ENCODE measurements at places on chromosomes 11 and 22.

DNA sequence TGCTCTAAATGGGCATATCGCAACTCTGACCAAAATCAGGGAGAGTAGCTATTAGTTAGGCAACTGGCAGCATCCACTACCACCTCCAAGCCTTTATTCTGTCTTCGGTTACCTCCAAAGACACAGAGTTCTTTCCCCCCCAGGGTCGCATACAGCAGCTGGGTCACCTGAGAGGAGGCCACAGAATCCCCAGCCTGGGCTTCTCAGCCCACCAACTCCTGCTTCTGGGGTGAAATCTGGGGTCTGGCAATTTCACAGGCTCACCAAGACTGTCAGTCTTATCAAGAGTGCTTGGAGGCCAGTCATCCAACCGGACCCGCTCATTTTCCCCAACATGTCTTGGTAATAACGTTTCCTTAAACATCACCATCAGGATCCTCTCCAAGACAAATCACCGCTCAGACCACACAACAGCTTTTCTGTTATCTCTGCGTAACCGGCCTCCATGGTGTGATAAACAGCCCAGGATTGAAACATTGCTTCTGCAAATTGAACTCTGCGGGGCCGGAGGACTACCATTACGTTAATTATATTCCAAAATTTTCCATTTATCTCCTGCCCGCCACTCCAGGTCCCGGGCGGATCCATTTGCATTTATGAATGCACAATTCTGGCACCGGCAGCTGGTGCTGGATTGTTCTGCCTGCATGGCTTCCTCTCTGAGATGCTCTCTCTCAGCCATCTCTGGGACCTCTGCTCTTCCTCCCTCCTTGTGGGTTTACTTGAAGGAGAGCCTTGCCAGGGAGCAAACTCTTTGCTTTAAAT lies 35.6 kb downstream of the RTL6 start:
- no peak for DNase-seq
- no peaks in the 10 kb centered on the region for H3K27me3 ChIP-seq
- H3K36me3 ChIP-seq, result no peaks in the 10 kb centered on the region
- no peak overlapping the region for H3K27ac ChIP-seq

DNA sequence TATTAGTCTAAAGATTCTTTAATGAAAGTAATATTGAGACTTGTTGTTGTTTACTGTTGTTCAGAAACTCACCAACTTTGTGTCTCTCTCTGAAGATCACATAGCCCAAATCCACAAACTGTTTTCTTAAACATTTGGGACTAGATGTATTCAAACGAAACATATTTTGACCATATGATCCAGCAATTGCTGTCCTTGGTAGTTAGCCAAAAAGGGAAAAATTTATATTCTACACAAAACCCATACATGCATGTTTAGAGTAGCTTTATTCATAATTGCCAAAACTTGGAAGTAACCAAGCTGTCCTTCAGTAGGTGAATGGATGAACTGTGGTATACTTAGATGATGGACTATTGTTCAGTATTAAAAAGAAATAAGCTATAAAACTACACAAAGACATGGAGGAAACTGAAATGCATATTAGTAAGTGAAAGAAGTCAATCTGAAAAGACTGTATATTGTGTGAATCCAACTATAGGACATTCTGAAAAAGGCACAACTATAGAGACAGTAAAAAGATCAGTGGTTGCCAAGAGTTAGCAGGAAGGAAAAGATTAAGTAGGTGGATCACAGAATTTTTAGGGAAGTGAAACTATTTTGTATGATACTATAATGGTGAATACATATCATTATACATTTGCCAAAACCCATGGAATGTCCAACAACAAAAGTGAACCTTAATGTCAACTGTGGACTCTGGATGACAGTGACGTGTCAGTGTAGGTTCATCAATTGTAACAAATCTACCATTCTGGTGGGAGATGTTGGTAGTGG lies 442.9 kb downstream of the INSC start:
- H3K27me3 ChIP-seq, result no peaks in the 10 kb centered on the region
- no peaks in the 10 kb centered on the region for H3K4me1 ChIP-seq
- no peaks in the 10 kb centered on the region for H3K36me3 ChIP-seq
- no peak overlapping the region for H3K27ac ChIP-seq

DNA sequence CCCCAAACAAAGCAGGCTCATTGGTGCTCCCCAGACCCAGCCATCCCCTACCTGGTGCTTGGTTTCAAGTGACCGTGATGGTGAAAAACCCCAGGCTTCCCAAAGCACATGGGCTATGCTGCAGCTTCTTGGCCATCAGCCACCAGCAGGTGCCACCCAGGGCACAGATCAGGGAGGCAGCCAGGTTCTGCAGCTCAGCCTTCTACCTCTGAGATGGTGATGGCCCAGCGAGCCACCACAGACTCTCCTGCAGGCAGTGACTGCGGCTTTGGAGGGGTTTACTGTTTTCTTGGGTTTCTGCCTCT lies 70.0 kb upstream of the ALX4 start:
- H3K27me3 ChIP-seq, result peaks cover 24% of the 10 kb centered on the region
- H3K4me1 ChIP-seq, result no peaks in the 10 kb centered on the region
- H3K36me3 ChIP-seq, result no peaks in the 10 kb centered on the region
- H3K4me3 ChIP-seq, result no peak overlapping the region
- no peak overlapping the region for H3K27ac ChIP-seq

DNA sequence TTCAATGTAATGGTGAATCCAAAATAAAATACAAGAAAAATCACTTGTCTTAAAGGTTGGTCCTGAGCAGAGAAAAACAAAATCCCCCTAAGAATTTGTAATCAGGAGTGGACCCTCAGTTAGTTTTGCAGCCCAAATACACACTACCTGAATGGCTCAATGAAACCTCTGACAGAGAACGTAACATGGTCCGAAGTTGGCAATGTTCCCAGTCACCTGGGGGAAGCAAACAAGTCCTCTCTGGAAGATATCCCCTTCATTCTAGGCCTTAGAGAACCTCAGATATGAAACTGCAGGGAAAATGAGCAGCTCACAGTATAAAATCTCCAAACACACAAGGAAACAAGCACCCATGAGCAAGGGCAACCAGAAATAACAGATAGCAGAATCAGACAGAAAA lies 58.2 kb downstream of the MORC2 start:
- no peaks in the 10 kb centered on the region for H3K4me1 ChIP-seq
- no peak for DNase-seq
- no peak overlapping the region for H3K4me3 ChIP-seq
- H3K36me3 ChIP-seq, result peaks cover 12% of the 10 kb centered on the region
- H3K27ac ChIP-seq, result no peak overlapping the region
- no peaks in the 10 kb centered on the region for H3K27me3 ChIP-seq

- peaks cover 24% of the 10 kb centered on the region for H3K4me1 ChIP-seq
- no peak for DNase-seq
- H3K36me3 ChIP-seq, result no peaks in the 10 kb centered on the region
Observed at GRCh38 chr11:68215524-68216170, 2.6 kb upstream of the KMT5B start.

All from CD4-positive, alpha-beta T cell (primary cell).